ENCODE measurements at places on chromosomes 4 and X. TPM values are rescaled to one million over a fixed set of nuclear protein-coding genes. Genes with fewer than 3 reads are reported as not detected.

The SHOX gene
- total RNA-seq = not detected

The WDR17 gene
- total RNA-seq = 0.19 TPM

The BLOC1S4 gene
- total RNA-seq = 9.4 TPM

The SULT1E1 gene
- total RNA-seq = 0.97 TPM

The KLHL13 gene
- 0.82 TPM for total RNA-seq

The STK32B gene
- 29.6 TPM for total RNA-seq

Measured in bladder microvascular endothelial cell (primary cell).